ENCODE measurements at places on chromosomes 11 and 22.

GRCh38 chr11:61056571-61056970 is 45.7 kb upstream of the CD5 start:
- DNase-seq: no peak

DNA sequence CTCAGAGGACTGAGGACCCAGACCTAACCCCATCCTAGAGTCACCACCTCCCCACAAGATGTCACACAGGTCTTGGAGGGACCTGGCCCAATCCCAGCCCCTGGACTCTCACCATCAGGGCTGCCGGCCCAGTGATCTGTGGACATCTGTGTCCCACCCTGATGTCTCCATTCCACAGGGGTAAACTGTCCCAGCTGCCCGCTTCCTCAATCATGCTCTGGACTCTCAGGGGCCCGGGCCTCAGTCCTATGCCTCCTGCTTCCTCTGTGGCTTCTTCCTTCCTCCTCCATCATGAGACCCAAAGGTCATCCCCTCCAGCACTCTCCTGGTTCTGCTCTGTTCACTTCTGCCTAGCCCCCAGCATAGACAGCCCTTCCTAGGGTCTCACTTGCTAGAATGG is 32.2 kb downstream of the ARAP1 start:
- no peak for DNase-seq

- DNase-seq: no peak
Measured at GRCh38 chr11:93196816-93197379, 893 bp downstream of the SLC36A4 start.

DNA sequence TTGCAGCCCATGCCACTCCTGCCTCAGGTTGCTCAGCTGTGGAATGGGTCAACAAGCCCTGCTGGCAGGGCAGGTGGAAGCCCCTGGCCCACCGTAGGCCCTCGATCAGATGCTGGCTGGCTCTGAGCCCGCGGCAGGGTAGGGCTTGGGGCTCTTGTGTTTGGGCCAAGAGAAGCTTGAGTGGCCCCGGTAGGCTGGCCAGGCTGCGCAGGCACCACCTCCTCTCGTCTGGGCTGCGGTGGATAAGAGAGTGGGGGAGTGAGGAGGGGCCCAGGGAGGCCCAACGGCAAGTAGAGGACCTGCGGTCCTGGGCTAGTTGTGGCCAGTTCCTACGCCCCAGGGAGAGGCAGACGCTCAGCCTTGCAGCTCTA is 115.2 kb downstream of the CEP164 start:
- DNase-seq: no peak

DNA sequence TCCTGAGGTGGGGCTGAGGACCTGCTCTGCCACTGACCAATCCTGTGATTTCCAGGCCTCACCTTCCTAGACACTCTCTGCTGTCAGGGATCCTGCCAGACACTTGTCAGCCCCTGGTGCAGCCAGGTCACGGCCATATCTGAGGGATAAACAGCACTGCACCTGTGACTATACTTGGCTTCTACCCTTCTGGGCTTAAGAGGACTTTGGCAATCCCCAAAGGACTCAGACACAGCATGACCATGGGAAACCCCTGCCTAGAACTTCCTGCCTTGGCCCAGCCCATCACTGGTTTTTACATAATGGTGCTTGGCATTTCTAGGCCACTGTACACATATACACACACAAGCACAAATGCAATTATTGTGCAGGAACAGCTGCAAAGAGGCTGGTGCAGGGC is 11.6 kb upstream of the OLFML1 start:
- DNase-seq: peak; percentile 18

GRCh38 chr11:59204746-59205145 is 8.0 kb downstream of the MPEG1 start:
- no peak for DNase-seq

GRCh38 chr11:111423250-111423615 is 44.2 kb upstream of the POU2AF1 start:
- no peak for DNase-seq

DNA sequence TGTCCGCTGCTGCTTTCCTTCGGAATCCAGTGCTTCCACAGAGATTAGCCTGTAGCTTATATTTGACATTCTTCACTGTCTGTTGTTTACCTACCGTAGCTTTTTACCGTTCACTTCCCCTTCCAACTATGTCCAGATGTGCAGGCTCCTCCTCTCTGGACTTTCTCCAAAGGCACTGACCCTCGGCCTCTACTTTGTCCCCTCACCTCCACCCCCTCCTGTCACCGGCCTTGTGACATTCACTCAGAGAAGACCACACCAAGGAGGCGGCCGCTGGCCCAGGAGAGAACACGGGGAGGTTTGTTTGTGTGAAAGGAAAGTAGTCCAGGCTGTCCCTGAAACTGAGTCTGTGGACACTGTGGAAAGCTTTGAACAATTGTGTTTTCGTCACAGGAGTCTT is 15.4 kb upstream of the ST14 start:
- no peak for DNase-seq

GRCh38 chr22:38724926-38725571 is 19.3 kb downstream of the GTPBP1 start:
- DNase-seq: no peak

DNA sequence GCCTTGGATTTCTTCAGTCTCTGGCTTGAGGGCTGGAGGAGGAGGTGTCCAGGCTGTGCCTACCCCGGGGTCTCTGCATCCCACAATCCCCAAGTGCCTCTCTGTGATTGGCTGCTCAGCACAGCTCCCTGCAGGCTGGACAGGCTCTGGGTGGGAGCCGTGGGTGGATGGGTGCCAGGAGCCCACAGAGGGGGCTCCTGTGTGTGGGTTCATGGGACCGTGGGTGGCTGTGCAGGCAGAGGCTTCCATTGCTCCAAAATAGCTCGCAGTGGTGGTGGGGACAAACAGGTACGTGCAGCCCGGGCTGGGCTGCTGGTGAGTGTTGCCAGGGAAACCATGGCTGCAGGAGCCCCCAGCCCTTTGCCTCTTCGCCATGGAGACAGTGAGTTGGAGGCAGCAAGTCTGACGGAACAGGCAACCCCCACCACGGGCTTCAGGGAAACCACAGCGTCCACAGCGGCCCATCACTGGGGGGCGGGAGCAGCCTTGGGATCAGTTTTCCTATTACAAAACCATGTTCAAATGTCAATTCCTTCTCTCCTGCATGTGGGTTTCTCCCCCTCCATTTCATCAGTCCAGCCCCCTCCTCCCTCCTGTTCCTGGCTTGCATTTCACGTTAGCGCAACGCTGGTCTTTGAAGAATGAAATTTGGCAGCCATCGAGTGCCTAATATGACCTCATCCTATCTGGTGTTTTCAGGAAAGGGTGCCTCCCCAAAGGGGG is 155.2 kb downstream of the TRIM29 start:
- DNase-seq: no peak

GRCh38 chr11:123630126-123630608 is 24.3 kb downstream of the SCN3B start:
- no peak for DNase-seq

DNA sequence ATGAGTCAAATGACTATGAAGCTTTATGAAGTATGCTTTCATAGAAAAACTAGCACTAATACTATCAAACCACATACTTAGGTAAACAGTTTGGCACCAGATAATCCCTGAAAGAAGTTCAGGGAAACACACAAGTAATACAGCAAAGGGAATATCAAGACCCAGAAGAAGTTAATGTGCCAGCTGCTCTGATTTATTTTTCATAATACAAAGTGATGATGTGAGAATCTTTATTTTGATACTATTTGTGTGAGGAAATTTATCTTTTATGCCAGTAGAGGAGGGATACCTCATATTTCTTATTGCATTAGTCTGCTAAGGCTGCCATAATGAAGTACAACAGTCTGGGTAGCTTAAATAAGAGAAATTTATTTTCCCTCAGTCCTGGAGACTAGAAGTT is 67.7 kb upstream of the ANO3 start:
- no peak for DNase-seq

Data from GM18507 (cell line).